ENCODE measurements at places on chromosomes 13 and 19. TPM values are rescaled to one million over a fixed set of nuclear protein-coding genes. Genes with fewer than 3 reads are reported as not detected.

Gene FRY
- total RNA-seq = 0.19 TPM

Gene ARHGAP45
- total RNA-seq = 4.0 TPM

Gene IL11
- 26.5 TPM for total RNA-seq

Gene TUBA3C
- not detected for total RNA-seq

Gene SERTM1
- not detected for total RNA-seq

Gene FPR1
- 0.08 TPM for total RNA-seq

Gene RSPH6A
- not detected for total RNA-seq

Gene KLK12
- total RNA-seq = not detected

Gene ZFP36
- total RNA-seq = 126 TPM

Gene SNRPD2
- 803 TPM for total RNA-seq

Gene ZNF415
- not detected for total RNA-seq

Gene ADGRE3
- total RNA-seq = not detected

Gene TLE2
- 2.7 TPM for total RNA-seq

Gene B3GNT3
- total RNA-seq = 4.7 TPM

Gene ONECUT3
- total RNA-seq = not detected

Gene TSHZ3
- total RNA-seq = 3.5 TPM

Gene MAP4K1
- total RNA-seq = 0.73 TPM

Gene CCDC194
- total RNA-seq = not detected

Gene MAMSTR
- total RNA-seq = 0.40 TPM

Gene KLHL1
- not detected for total RNA-seq

Gene DMAC2
- 109 TPM for total RNA-seq

Gene ZFP28
- total RNA-seq = 4.3 TPM

Gene LMTK3
- total RNA-seq = 5.5 TPM

Gene RNF113B
- not detected for total RNA-seq

Gene SHANK1
- 0.17 TPM for total RNA-seq

Gene IZUMO4
- 1.8 TPM for total RNA-seq

Gene DNAAF3
- total RNA-seq = 5.4 TPM

Gene ZMYM2
- total RNA-seq = 16.9 TPM

Gene CYP4F22
- total RNA-seq = 0.21 TPM

Gene CEACAM19
- 13.0 TPM for total RNA-seq

Gene RGS9BP
- 0.41 TPM for total RNA-seq

Gene COX7A1
- total RNA-seq = not detected

Gene ZNF93
- not detected for total RNA-seq

Gene TSC22D1
- 66.8 TPM for total RNA-seq

Gene CRX
- not detected for total RNA-seq

Gene CLASRP
- 53.3 TPM for total RNA-seq

Gene ETV2
- 1.2 TPM for total RNA-seq

Gene ISOC2
- total RNA-seq = 64.0 TPM

Gene URAD
- not detected for total RNA-seq

Gene TEX101
- not detected for total RNA-seq

Gene SBSN
- total RNA-seq = 3.2 TPM

Gene IL4I1
- total RNA-seq = 0.88 TPM

Gene IGFL1
- 3.8 TPM for total RNA-seq

Gene DMKN
- 26.7 TPM for total RNA-seq

Gene ZNF333
- total RNA-seq = 1.2 TPM

Gene CEACAM5
- 1.7 TPM for total RNA-seq

Gene PLVAP
- total RNA-seq = not detected

Gene SPACA4
- total RNA-seq = not detected

Gene NTF4
- total RNA-seq = 0.65 TPM

Gene ZNF439
- not detected for total RNA-seq

Gene SMIM7
- 89.1 TPM for total RNA-seq

Gene WDR88
- total RNA-seq = not detected

Gene COL5A3
- 3.6 TPM for total RNA-seq

Gene CYP2B6
- total RNA-seq = not detected

Gene ZNF426
- 0.49 TPM for total RNA-seq

Gene INSR
- 4.1 TPM for total RNA-seq

Gene CDC42EP5
- 0.18 TPM for total RNA-seq

Gene PSG3
- total RNA-seq = not detected
